ENCODE measurements at places on chromosomes 16 and 17.

DNA sequence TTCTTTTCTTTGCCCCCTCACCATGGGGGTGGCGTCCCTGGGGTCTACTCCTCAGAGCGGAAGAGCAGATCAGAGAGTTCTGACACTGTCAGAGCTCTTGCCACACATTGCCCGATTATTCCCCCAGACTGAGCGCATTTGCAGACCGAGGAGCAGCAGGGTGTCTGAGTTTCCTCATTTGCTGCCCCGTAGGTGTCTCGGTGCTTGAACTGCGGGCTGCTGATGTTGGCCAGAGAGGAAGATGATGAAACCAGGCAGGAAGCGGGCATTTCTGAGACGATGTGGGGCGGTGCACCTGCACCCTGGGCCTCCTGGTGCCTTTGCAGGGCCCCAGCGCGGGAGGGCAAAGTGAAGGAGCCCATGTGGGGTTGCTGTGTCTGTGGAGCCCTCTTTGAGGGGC is 55.2 kb downstream of the ARSG start:
- DNase-seq = no peak

GRCh38 chr16:58636466-58636865 is 6.8 kb upstream of the CNOT1 start:
- no peak for DNase-seq

- peak; percentile 94 for DNase-seq
Observed at GRCh38 chr16:87723226-87723623, 42.6 kb downstream of the KLHDC4 start.

GRCh38 chr17:44374306-44375195 is 10.9 kb upstream of the FAM171A2 start:
- no peak for DNase-seq

DNA sequence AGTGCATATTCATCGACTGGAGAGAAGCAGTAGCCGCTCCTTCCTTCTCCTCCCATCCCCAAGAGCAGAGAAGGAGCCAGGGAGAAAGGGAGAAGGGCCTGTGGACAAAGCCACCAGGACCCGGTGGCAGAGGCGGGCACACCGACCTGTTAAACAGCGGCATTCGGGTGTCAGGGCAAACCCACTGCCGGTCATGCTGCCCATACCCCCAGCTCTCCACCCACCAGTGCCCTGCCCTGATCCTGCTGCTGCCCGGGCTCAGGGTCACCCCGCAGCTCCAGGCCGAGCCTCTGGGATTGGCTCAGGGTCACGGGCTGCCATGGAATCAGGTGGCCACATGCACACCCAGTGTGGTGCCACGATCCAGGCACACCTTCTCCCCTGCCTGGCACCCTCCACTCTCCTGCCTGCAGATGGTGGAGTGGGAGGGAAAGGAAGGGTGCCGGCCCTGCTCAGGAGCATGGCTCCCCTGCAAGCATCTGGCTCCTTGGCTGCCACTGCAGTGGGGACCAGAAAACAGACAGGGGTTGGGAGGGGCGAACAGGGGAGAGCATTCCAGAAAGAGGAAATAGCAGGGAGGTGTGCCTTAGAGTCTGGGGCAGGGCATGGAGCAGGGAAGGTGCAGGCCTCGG is 18.3 kb upstream of the RASD1 start:
- DNase-seq = no peak

- peak; percentile 67 for DNase-seq
Observed at GRCh38 chr17:48546924-48547807, 2.3 kb upstream of the HOXB2 start.

Data from astrocyte of the hippocampus (primary cell).